Nephron progenitor cell (in vitro differentiated cells): ENCODE measurements at places on chromosomes 5 and 9.

GRCh38 chr5:152329207-152329606 lies 75.9 kb downstream of the NMUR2 start:
- DNase-seq: no peak

- no peak for DNase-seq
Observed at GRCh38 chr5:152551061-152551460, 146.0 kb upstream of the NMUR2 start.

GRCh38 chr5:142720641-142721271 lies 34.9 kb upstream of the FGF1 start:
- DNase-seq: no peak

DNA sequence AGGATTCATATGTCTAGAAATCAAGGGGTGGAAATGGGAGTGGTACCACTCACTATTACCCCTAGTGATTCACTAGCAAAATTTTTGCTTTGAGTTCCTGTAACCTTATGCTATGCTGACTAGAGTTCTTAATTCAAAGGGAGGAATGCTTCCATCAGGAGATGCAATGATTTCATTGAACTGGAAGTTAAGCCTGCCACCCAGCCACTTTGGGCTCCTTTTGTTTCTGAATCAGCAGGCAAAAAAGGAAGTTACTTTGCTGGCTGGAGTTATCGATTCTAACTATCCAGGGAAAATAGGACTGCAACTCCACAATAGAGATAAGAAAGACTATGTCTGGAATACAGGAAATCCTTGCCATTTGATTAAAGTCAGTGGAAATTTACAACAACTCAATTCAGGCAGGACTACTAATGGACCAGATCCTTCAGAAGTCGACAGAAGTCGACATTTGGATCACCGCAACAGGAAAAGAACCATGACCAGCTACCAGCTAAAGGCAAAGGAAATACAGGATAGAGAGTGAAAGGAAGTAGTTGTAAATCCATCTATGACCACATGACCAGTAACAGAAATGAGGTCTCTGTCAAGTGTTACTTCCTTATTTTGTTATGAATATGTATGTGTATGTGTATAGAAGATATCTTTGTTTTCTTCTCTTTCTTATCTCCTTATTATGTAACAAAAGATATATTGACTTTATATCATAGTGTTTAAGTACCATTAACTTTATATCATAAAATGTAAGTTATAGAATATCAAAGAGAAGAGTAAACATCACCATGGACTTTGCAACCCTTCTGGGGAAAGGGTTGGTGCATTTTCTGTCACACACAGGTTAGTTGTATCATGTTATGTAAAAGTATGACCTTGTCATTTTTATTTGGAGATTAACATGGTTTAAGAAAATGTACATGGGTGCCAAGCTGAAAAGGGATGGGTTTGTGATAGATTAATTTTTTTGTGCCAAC lies 198.7 kb upstream of the HAPLN1 start:
- no peak for DNase-seq

GRCh38 chr9:35102465-35102768 lies 514 bp downstream of the STOML2 start:
- no peak for DNase-seq

DNA sequence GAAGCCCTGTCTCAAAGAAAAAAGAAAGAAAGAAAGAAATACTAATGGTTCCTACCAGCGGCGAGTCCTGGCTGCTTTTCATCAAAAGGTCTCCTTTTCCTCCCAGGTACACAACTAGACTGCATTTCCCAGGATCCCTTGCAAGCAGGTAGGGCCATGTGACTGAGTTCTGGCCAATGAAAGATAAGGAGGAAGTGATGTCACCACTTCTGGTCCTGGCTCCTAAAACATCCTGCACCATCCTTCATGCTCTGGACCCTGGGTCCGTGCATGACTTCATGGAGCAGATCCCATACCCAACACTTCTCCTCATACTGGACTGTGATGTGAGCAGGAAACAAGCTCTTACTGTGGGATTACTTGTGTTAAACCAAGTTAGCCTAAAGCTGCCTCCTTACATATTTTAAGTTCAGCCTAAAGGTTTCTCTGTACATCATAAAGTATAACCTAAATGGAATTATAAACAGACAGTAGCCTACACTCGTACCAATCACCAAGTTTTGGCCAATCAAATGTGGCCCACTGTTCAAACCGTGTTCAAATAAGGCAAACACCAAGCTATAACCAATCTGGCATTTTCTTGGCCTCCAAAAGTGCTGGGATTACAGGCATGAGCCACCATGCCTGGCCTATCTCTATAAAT lies 30.2 kb upstream of the FUBP3 start:
- DNase-seq: no peak

GRCh38 chr5:145396888-145397287 lies 438.3 kb downstream of the PRELID2 start:
- no peak for DNase-seq
